DMS153 (cell line): ENCODE measurements at places on chromosomes 7 and 10.

DNA sequence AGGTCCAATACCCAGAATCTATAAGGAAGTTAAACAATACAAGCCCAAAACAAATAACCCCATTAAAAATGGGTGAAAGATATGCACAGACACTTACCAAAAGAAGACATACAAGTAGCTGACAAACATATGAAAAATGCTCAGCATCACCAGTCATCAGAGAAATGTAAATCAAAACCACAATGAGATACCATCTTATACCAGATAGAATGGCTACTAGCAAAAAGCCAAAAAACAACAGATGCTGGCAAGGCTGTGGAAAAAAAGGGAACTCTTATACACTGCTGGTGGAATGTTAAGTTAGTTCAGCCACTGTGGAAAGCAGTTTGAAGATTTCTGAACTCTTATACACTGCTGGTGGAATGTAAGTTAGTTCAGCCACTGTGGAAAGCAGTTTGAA is 331.1 kb downstream of the KIF20B start:
- DNase-seq = no peak

GRCh38 chr10:94623572-94623971 is 60.0 kb upstream of the CYP2C18 start:
- no peak for DNase-seq

DNA sequence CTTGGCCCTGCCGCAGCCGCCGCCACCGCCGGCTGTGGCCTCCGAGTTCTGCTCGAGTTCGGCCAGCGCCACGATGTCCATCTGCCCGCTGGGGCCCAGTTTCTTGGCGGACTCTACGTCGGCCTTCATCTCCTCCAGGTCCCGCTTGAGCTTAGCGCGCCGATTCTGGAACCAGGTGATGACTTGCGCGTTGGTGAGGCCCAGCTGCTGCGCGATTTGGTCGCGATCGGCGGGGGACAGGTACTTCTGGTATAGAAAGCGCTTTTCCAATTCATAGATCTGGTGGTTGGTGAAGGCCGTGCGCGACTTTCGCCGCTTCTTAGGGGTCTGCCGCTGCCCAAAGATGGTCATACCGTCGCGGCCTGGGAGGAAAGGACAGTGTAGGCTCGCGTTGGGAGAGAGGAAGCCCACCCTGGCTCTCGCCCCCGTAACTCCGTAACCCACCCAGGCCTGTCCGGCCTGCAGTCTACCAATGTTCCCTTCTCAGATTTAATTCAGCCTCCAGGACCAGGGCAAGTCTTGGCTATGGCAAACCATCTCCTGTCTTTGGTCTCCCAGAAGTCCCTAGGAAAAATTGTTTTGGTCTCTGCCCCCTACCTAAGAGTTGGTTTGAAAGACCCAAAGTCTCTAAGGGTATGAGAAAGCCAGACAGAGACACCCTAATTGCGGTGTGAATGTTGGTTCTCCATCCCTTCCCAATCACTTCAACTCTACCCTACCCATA is 1.7 kb downstream of the LBX1 start:
- DNase-seq = no peak

DNA sequence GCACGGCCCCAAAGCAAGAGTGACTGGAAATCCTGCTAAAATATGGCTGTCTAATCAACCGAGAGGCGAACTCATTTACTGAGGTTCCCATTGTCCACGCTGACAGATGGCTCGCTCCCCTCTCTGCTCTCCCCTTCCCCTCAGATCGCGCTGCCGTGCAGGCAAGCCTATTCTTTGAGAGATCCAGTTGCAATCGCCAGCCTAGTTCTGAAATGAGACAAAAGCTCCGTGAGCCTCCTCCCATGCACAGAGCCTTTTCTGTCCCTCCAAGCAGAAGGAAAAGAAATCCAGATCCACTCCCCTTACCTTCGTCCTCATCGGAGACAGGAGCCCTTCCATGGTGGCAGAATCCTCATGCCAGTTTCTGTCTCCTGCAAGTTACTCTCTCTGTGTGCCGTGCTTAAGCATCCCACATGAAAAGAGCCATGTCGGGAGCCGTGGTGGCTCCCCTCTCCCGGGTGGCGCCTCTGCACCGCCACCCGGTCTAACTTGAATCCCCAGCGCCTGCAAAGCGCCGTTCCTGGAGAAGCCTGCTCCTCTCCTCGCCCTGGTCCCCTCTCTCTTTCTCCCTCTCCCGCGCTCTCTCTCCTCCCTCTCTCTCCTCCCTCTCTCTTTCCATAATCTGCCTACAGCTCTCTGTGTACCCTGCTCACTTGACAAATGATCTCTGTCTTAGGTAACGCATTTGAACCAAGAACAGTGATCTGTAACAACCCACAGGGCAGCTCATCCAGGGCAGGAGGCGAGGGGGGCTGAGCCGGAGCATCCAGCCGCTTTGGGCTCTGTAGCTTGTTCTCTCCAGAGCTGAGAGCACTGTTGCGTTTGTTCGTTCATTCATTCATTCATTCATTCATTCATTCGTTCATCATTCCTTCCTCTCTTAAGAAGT is 156.8 kb downstream of the FRMD4A start:
- no peak for DNase-seq

- DNase-seq = no peak
These were observed 446.9 kb downstream of the PTPRN2 start for GRCh38 chr7:158140538-158141220.

- DNase-seq = no peak
These were observed 39.0 kb upstream of the SLC39A12 start for GRCh38 chr10:17912754-17913153.

GRCh38 chr10:120492346-120492745 is 35.3 kb downstream of the PLPP4 start:
- no peak for DNase-seq
